ENCODE measurements at places on chromosomes 13 and 19.

DNA sequence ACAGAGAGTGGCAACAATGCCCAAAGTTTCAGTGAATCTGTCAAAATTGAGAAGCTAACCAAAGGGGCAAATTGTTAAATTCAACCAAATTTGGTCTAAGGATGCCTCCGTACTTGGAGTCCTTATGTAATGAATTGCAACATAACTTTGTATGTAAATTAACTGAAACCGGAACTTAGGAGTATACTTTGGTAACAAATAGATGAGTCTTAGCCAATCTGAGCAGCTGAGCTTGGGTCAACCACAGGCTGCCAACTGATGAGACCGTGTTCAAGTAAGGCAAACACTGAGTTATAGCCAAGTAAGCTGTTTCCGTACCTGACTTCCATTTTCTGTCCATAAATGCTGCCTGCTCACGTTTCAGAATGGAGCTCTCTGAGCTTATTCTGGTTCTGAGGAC is 5.3 kb downstream of the VWA8 start:
- DNase-seq: no peak

DNA sequence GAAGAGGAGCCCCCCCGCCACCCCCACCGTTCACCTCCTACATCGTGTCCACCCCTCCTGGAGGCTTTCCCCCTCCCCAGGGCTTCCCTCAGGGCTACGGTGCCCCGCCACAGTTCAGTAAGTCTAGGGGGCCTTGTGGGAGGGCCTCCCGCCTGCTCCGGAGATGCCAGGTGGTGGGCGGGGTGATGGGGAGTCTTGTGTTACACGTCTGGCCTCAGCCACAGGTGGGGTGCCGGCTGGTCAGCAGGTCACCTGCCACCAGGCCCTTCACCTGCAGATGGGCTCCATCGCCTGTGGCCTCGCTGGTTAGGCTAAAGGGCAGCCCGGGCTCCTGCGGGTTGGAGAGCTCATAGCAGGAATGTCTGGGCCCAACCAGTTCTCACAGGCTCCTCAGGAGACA is 8.0 kb upstream of the RPS15 start:
- DNase-seq: no peak

DNA sequence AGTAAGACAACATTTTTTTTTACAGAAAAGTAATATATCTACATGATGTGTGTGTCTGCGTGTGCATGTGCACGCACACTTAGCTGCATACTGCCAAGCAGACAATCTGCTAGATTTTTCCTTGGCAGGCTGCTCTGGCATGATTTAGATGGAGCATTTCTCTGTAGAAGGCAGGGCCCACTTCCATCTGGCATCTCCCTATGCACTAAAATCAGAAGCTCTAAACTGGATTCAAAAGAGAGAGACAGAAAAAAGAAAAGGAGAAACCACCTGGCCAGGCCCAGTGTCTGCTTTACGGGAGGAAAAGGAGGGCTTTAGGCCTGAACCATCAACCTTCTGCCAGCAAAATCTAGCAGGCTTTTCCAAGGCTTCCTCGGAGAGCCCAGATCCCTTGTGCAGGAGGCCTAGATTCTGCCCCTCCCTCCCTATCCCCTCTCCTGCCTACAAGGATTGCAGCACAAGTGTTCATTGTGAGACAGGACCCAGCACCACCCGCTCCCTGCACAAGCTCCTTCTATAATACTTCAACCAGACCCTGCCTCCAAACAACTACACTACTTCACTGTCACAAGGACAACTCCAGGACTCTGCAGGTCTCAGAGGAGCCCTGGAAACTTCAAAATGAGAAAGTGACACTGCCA is 99.3 kb downstream of the DOCK9 start:
- no peak for DNase-seq

- DNase-seq: no peak
These were observed 32.9 kb downstream of the RXFP2 start for GRCh38 chr13:31772231-31772630.

- DNase-seq: no peak
These were observed 95.5 kb downstream of the WTIP start for GRCh38 chr19:34577056-34577455.

DNA sequence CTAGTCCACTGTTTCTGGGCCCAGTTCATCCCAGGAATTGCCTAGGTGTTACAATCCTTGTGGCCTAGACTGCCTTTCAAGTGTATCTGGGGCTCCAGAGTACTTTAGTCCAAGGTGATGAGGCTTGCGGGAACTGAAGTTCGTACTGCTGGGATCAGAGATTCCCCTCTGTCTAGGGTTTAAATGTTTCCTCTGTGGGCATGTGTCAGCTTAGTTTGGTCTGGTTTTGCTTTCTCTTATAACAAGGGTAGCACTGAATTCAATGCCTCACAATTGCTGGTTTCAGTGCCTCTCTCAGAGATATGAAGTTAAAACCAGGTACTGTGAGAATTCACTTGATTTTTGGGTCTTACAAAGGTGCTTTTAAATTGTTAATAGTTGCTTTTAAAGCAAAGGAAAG is 30.8 kb downstream of the RGCC start:
- DNase-seq: no peak

DNA sequence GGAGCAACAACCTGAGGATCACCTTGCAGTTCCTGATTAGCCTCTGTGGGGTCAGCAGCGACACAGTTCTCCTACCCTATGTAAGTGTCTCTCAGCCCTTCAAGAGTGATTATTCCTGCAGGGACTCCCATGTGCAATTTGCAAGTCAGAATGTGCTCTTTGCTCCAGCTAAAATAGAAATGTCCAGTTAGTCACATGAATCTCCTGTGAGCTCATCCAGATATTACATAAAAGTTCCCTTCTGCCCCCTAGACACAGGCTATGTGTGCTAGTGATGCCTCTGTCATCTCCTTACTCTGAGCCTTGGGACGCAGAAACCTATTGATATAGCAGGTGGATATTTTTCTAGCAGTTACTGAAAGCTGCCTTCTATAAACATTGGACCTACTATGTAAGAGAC is 105.5 kb downstream of the ZAR1L start:
- DNase-seq: no peak

DNA sequence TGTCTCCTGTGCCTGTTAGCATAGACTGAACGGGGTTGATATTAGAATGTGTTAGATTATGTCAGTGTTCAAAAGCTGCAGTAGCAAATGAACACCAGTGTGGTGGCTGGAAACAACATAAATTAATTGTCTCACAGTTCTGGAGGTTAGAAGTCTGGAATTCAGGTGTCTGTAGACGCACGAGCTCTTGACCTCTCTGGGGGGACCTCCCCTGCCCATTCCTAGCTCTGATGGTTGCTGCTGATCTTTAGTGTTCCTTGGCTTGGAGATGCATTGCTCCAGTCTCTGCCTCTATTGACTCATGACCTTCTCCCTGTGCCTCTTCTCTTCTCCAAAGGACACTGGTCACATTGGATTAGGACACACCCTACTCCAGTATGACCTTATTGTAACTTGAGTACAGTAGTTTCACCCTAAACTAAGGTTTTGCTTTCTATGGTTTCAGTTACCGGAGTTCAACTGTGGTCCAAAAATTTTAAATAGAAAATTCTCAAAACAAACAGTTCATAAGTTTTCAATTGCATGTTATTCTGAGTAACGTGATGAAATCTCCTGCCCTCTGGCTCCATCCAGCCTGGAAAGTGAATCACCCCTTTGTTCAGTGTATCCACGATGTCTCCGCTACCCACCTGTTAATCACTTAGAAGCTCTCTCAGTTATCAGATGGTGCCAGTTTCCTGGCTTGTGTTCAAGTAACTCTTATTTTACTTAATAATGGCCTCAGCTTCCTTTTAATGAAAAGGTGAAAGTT is 273.2 kb downstream of the MYO16 start:
- no peak for DNase-seq

DNA sequence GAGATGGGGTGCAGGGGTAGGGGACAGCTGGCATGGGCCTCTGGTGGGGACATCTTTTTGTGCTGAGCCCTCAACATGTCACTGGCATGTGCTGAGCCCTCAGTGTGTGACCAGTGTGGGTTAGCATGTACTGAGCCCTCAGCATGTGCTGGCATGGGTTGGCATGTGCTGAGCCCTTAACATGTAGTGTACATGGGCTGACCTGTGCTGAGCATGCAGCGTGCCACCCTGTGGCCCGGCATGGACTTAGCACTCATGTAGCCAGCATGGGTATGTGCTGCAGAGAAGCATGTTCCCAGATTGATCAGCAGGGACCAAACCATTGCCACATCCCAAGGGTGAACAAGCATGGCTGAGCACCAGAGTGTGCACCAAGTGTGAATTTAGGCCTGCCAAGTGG is 11.5 kb downstream of the HIPK4 start:
- DNase-seq: no peak

- DNase-seq: no peak
These were observed at the start of gene EDNRB for GRCh38 chr13:77918391-77919245. Gene EDNRB (minus strand): TSS chr13:77918831. CDS start chr13:77918573, 258 bp downstream.

GRCh38 chr19:13127811-13128575 is 9.9 kb downstream of the NACC1 start:
- no peak for DNase-seq

- no peak for DNase-seq
These were observed 19.9 kb downstream of the GAS6 start for GRCh38 chr13:113843864-113844556.

DNA sequence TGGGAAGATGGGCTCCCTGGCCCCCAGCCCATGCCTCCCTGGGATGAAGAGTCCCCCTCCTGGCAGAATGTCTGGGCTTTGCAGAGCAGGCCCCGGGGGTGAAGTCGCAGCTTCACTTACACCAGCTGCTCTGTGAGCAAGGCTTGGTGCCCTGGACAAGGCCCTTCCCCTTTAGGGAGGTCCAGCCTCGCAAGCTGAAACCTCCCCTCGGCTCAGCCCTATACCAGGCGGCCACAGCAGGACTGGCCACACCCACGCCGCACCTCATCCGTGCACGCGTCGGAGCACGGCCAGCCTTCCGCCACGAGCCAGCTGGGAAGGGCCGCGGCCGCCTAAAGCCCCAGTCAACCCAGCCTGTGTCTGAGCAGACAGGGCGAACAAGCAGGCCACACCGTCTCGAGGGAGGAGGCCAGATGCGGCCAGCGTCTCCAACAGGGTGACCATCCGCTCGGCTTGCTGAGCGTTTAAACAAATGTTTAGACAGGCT is 83.2 kb upstream of the MCF2L start:
- DNase-seq: no peak

DNA sequence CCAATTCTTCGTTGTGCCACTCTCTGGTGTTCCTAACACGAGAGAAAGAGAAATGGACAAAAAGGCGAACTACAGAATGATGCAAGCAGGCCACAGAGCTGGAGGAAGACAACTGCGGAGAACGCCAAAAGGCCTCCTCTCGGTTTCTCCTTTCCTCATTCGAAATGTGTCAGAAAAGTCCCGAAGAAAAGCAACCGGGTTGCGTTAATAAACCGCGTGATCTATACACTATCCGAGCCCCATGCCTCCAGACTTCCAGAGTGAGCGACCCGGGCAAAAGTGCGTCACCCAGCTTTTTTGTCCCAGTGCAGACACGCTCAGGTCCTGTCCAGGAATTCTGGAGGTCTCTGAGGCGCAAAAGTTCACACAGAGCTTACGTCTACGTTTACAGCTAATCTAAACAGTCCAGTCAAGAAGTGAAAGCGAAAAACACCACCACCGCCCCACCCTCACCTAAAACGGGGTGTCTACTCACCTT is 413 bp downstream of the N4BP2L2 start:
- DNase-seq: no peak

DNA sequence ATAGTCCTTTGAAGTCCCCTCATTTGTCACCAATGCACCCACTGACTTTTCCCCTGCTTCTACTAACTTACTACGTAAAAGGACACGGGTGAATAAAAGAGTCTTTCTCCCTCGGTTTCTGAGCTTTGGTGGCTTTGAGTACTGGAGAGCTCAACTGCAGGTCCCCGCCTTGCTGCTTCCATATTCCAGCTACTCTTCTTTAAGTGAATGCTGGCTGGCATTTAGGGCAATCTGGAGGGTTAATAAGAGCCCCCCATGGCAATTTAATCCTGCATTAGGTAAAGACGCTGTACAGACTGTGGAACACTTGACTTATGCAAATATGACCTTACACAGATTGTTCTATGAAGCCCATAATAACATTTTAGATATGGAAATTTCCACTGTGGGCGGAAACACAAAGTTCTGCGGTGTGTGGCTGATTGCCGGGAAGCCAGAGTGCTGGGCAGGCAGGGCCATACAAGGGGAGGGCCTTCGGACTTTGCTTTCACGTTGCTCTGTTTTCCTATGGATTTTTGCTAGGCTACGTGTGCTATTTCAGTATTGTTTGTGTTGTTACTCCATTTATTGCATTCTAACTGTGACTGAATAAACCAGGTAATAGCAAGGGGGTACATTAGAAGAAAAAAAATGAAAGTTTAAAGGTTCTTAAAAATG is 97.5 kb downstream of the SLC10A2 start:
- DNase-seq: no peak

- no peak for DNase-seq
These were observed 100.8 kb downstream of the STK24 start for GRCh38 chr13:98476106-98476505.

GRCh38 chr19:30666301-30666803 is 294.2 kb downstream of the ZNF536 start:
- peak; percentile 11 for DNase-seq

All from CD4-positive, alpha-beta memory T cell (primary cell).